ENCODE measurements at places on chromosomes 3 and 15. TPM values are rescaled to one million over a fixed set of nuclear protein-coding genes. Genes with fewer than 3 reads are reported as not detected.

Gene LRRIQ4
- 0.20 TPM for total RNA-seq

Gene LTK
- total RNA-seq = 4.7 TPM

Gene ZDHHC19
- total RNA-seq = not detected

DNA sequence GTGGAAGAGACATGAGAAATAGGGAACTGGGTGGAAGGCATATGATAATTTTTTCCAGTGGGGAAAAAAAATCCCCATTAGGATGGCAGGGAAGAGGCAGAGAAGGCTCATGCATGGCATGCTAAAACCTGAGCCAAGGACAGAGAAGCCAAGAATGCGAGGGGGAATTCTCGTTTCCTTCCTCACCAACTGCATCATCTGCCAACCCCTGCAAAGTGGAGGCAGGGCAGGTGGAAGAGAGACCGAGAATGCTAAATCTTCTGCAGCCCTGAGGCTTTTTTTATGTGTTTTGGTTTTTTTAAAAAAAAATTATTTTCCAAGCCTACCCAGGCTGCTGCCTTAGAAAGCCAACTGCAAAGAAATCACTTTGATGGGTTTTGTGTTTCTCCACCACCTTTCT is 54.3 kb upstream of the CCDC174 start:
- H3K27me3 ChIP-seq = no peaks in the 10 kb centered on the region

- H3K27me3 ChIP-seq = no peaks in the 10 kb centered on the region
- no peak overlapping the region for H3K27ac ChIP-seq
- H3K4me3 ChIP-seq = no peak overlapping the region
- H3K36me3 ChIP-seq = no peaks in the 10 kb centered on the region
- no peak for DNase-seq
Observed at GRCh38 chr3:102511639-102512038, 76.8 kb downstream of the ZPLD1 start.

DNA sequence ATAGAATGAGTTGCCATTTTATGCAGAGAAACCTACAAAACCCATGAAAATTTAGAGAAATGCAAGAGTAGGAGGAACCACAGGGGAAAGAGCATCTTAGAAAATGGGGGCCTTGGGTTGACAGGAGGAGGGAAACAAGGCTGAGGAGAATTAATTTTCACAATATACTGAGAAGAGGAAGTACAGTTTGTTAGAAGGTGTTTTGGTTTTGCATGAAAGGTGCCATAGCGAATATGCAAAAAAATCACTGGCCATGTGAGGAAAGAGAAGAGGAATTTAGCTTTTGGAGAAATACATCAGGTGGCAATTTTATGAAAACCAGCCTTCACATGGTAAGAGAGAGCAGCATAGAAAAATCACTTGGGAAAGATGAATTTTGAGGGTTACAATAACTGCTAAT is 413.9 kb upstream of the C2CD4B start:
- no peaks in the 10 kb centered on the region for H3K27me3 ChIP-seq
- no peak for DNase-seq
- no peaks in the 10 kb centered on the region for H3K4me1 ChIP-seq
- H3K27ac ChIP-seq = no peak overlapping the region
- H3K4me3 ChIP-seq = no peak overlapping the region

DNA sequence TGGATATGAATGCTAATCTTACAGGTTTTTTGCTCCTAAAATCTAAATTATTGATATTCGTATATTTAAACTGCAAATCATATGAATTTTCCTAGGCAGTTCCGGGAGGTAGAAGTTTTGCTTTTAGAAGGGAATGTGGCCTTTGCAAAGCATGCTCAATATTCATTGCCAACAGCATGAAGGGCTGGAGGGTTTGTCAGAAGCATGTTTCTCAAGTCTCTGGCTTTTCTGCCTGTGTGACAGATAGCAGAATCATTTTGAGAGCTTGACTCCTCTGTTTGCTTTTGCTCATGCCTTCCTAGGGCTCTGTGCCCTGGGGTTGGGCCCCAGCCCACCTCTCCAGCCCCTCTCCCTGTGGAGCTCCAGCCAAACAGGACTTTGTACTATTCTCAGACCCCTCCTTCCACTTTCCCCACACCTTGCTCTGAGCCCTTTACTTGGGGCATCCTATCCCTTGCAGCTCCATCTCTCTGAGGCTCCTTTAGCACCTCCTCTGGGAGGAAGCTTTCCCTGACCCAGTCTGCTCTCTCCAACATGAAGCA is 91.3 kb downstream of the ARNT2 start:
- H3K4me1 ChIP-seq = peaks cover 16% of the 10 kb centered on the region
- no peaks in the 10 kb centered on the region for H3K27me3 ChIP-seq
- no peaks in the 10 kb centered on the region for H3K36me3 ChIP-seq
- no peak overlapping the region for H3K4me3 ChIP-seq
- no peak for DNase-seq
- H3K27ac ChIP-seq = no peak overlapping the region
